ENCODE measurements at places on chromosomes 6 and 20.

- no peak for DNase-seq
Measured at GRCh38 chr6:1562171-1562955, 47.4 kb upstream of the FOXC1 start.

DNA sequence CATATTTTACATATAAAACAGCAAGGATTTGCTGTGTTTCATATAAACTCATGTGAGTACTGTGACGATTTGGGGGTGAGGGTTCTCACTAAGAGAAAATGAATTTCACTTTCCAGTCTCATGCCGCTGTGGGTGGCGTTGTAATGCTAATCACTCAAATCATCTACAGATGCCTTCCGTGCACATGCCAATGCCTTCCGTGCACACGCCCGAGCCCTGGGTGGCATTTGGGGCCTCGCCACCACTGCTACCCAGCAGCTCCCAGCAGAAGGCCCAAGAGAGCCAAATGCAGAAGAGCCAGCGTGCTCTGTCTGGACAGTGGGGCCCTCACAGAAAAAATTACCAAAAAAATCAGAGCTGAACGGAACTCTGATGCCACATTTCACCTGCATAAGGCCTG is 53.7 kb downstream of the WDR27 start:
- no peak for DNase-seq

GRCh38 chr6:156780102-156780641 is 3.0 kb downstream of the ARID1B start:
- peak; percentile 95 for DNase-seq

DNA sequence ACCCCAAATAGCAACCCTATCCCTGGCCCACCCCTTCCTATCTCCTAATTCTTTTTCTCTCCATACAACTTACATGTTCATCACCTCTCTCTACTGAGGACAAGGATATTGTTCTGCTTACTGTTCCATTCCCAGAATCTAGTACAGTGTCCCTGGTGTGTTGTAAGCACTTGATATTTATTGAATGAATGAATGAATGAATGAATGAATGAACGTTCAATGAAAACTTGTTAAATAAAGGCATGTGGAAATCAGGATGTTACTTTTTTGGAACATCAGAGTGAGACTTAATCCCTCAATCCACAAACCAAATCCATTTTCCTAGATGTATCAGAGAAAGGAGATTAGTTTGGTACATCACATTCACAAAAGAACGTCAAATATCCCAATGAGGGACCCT is 6.8 kb upstream of the JPH2 start:
- no peak for DNase-seq

DNA sequence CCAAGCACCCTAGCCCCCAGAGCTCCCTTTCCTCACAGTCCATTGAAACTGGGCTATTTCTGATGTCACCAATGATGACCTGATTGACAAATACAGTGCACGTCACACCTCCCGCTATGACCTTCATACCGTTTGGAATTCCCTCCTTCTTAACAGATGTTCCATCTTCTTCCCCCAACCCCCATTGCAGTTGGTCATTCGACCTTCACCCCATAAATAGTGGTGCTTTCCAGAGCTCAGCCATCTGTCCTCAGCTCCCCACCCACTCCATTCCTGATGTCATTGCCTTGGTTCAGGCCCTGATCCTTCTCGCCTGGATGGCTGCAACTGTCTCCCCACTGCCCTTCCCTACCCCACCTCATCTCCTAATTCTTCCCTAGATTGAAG is 198.5 kb downstream of the SOD2 start:
- no peak for DNase-seq

Measured in NCI-H82 (cell line).